Hypothalamus (tissue), 51 donors: ENCODE measurements at places on chromosomes 13 and 19.

GRCh38 chr13:107842562-107843180, 372.7 kb downstream of the LIG4 start:
- DNase-seq: no peak

DNA sequence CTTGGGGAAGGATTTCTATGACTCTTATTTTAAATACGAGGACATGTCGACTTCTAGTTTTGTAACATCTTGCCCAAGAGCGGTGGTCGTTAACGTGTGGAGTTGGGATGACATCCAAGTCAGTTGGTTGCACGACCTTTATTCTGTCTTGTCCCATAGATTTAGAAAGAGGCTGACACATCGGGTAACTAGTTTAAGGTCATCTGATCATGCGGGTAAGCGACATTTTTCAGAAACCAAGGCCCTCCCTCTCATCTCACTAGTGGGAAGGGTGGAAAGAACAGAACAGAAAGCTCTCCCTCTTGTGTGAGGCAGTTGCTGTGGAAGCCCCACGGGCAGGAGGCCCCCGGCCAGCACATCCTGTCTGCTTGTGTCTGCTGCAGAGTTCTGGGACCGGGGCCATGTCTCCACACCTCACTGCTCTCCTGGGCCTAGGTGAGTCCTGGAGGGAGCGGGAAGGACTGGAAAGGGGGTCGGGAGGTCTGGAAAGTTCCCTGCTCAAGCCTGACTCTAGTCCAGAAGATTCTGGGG, at the start of gene LAIR2:
Gene LAIR2 (plus strand): TSS at position 314 of the 531 bp plus-strand sequence. CDS start 88 bp downstream, at position 402.
- DNase-seq: no peak

GRCh38 chr13:39036212-39036611, 1.7 kb downstream of the PROSER1 start:
- no peak for DNase-seq

DNA sequence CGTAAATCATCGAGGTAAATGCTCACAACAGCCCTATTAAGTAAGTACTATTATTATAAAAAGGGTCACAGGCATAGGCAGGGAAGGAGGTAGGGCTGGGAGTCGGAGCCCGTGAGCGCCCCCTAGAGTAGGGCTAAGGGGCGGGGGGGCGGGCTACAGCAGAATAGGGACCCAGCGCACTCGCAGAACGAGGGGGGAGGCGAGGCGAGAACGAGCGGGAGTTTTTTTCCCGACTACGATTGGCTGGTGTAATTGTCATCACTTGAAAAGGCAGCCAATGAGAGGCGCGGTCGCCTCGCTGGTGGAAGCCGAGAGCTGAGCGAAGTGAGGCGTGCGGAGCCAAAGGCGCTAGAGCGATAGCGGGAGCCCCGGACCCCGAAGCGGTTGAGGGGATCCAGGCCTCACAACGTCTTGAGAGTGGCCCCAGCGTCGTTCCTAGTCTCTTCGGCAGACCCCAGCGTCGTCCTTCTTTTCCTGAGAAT, 24.2 kb downstream of the KEAP1 start:
- peak; percentile 93 for DNase-seq

DNA sequence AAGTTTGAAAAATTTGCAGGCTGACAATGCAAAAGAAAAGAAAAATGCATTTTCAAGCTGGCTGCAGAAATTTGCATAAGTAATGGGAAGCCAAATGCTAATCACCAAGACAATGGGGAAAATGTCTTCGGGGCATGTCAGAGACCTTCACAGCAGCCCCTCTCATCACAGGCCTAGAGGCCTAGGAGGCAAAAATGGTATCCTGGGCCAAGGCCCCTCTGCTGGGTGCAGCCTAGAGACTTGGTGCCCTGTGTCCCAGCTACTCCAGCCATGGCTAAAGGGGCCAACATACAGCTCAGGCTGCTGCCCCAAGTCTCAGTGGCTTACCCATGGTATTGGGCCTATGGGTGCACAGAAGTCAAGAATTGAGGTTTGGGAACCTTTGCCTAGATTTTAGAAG, 155.2 kb downstream of the B3GLCT start:
- no peak for DNase-seq

- no peak for DNase-seq
These were observed 58.2 kb upstream of the EEF1AKMT1 start for GRCh38 chr13:20831933-20832332.
